CD4-positive, alpha-beta T cell treated with Interleukin-21 for 1 hour (primary cell): ENCODE measurements at places on chromosomes 7 and 10.
A peak's percentile ranks its signal among the peaks of the same experiment; 100 is the strongest.

DNA sequence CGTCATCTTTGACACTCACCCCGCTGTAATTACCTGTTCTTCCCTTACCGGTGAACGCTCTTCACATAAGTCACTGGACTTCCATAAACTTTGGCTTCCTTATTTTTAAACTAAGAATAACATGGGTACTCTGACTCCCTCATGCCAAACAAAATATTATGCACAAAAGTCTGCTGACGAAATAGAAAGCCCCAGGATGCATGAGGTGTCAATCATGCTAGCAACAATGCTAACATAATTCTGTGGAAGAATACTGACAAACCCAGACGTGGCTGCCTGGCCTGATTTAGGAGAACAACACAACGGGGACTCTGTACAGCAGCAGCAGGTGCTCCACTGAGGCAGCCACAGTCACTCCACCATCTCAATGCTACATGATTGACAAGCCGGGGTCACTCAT lies 137.5 kb downstream of the CCDC71L start:
- DNase-seq: no peak

DNA sequence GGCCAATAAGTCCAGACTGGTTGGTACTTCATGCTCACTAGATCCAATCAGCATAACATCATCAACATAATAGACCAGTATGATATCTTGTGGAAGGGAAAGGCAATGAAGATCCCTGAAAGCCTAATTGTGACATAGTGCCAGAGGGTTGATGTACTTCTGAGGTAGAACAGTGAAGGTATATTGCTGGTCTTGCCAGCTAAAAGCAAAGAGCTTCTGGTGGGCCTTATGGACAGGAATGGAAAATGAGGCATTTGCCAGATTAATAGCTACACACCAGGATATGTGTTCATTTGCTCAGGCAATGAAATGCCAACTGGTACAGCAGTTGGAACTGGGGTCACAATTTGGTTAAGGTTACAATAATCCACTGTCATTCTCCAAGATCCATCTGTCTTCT lies 156.4 kb downstream of the HTR7 start:
- DNase-seq: no peak

DNA sequence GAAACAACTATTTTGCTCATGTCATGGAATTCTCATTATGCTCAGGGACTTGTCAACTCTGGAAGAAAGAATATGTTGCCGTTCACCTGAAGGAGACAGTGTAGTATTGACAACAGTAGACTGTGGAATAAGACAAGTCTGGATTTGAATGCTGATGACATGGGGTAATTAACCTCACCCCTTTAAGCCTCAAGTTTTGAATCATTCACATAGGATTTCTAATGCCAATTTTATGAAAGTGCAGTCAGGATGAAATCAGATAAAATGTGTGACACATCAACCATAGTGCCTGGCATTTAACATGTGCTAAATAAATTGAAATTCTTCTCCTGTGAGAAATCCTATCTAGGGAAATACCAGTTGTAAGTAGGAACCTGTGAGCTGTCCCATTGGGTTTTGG lies 305.8 kb downstream of the KIF20B start:
- no peak for DNase-seq

- no peak for DNase-seq
Observed at GRCh38 chr10:46515366-46515765, 41.1 kb downstream of the GPRIN2 start.

- no peak for DNase-seq
Observed at GRCh38 chr7:35508623-35509400, 186.1 kb downstream of the HERPUD2 start.

DNA sequence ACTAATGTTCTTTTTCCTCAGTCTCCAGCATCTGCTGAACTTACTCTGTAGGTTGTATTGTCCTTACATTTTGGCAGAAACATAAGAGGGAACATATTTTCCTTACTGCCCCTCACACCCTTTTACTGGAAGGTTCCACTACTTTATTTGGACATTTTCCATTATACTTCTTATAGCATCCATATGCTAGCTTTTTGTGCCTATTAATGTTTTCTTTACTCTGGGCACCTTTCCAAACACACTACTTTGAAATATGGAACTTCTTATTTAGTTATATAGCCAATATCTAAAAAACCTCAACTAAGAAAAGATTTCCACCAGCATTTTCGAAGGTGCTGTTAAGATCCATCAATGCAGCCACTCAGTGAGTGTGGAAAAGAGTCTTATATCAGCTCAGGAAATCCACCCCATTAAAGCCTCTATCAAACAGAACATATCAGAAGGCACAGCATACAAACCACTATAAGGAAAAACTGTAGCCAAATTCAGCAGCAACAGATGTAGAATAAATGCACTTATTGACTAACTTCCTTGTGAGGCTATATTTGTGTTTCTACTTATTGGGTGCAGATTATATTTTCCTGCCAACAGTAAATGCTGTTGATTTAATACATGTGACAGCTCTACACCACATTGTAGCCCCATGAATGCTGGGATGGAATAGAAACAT lies 272.5 kb upstream of the SEMA3E start:
- DNase-seq: no peak

GRCh38 chr10:93813507-93814465 lies 56.0 kb downstream of the LGI1 start:
- peak; percentile 23 for DNase-seq

- DNase-seq: no peak
Observed at GRCh38 chr10:118760265-118760664, 5.5 kb upstream of the CACUL1 start.

- no peak for DNase-seq
Observed at GRCh38 chr7:9507290-9507689, 1073.9 kb downstream of the NXPH1 start.

- DNase-seq: no peak
Observed at GRCh38 chr7:150620617-150621371, 11.4 kb downstream of the GIMAP6 start.

DNA sequence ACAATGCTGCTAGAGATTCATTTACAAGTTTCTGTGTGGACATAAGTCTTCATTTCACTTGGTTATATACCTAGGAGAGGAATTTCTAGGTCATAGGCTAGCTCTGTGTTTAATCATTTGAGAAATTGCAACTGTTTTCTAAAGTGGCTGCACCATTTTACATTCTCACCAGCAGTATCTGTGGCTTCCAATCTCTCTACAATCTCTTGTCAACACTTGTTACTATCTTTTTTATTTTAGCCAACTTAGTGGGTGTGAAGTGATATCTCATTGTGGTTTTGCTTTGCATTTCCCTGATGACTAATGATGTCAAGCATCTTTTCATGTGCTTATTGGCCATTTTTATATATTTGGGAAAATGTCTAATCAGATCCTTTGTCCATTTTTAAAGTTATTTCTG lies 53.0 kb upstream of the DRGX start:
- DNase-seq: no peak

GRCh38 chr7:94396037-94396431 lies 1.3 kb downstream of the COL1A2 start:
- DNase-seq: no peak

GRCh38 chr10:110107887-110108286 lies 99.5 kb upstream of the MXI1 start:
- DNase-seq: no peak

GRCh38 chr10:107728807-107729206 lies 564.3 kb upstream of the SORCS1 start:
- no peak for DNase-seq

- DNase-seq: no peak
Observed at GRCh38 chr10:74987339-74988053, 124.0 kb upstream of the SAMD8 start.

DNA sequence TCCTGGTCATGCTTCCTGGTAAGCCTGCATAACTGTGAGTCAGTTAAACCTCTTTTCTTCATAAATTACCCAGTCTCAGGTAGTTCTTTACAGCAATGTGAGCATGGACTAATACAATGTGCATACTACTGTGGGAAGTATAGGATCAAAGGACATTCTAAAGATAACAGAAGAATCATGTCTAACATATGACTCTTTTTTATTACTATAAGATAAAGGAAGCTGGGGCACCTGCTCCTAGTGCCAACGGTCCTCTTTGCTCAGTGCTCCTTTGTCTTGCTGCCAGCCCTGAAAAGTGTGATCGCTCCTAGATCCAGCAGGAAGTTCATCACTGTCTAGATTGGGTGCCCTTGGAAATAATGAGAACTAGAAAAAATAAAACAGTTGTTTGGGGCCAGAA lies 143.3 kb upstream of the NOBOX start:
- no peak for DNase-seq

GRCh38 chr7:147829016-147829415 lies 761.5 kb upstream of the C7orf33 start:
- no peak for DNase-seq

DNA sequence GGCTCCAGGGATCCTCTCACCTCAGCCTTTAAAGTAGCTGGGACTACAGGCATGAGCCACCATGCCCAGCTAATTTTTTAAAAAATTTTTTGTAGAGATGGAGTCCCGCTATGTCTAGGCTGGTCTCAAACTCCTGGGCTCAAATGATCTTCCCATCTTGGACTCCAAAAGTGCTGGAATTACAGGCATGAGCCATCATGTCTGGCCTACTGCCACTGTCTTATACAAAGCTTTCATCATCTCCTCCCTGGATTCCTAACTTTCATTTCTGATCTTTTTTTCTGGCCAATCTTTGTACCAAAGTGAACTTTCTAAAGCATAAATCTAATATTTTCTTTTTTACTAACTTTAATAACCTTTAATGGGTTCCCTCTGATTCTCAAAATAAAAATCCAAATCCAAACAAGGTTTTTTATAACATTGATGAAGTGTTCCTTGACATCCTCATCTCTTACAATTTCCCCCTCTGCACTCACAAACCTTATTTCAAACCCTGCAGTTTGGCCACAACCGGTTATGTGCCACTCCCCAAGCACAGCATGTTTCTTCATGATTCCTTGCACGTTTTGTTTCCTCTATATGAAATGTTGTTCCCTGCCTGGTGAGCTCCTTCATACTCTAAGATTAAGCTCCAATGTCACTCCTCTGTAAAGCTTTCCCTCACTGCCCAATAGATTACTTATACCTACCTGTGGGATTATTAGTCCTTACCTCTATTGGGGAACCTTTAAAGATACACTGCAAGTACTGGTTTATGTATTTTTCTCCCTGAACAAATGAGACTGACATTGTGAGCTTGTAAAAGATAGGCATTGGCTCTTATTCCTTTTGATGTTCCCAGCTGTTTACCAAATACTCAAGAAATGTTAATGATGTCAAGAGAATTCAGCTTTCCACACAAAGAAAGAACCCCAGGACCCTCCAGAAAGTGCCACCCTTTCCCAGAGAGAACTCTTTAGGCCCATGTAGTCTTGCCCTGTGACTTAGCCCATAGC lies 101.7 kb downstream of the HOXA1 start:
- DNase-seq: no peak

- no peak for DNase-seq
Observed at GRCh38 chr10:17123961-17124360, 5.7 kb downstream of the CUBN start.

GRCh38 chr7:67422601-67423000 lies 426.0 kb downstream of the TYW1 start:
- no peak for DNase-seq

DNA sequence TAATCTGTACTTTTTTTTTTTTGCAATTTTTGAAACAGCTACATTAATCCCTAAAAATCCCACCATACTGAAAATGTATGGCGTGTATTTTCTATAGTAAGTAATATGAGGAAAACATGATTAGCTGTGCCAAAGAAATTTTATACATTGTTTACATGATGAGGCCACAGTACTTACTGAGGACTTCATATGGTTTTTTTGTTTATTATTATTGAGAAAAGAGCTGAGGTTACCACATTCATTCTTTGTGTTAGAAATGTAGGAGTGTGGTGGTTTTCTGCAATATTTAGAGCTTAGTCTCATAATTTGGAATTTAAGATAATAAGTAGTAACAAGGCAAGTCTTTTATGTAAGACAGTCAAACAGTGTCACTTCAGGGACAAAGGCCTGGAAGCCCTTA lies 45.1 kb downstream of the SLC25A40 start:
- no peak for DNase-seq

DNA sequence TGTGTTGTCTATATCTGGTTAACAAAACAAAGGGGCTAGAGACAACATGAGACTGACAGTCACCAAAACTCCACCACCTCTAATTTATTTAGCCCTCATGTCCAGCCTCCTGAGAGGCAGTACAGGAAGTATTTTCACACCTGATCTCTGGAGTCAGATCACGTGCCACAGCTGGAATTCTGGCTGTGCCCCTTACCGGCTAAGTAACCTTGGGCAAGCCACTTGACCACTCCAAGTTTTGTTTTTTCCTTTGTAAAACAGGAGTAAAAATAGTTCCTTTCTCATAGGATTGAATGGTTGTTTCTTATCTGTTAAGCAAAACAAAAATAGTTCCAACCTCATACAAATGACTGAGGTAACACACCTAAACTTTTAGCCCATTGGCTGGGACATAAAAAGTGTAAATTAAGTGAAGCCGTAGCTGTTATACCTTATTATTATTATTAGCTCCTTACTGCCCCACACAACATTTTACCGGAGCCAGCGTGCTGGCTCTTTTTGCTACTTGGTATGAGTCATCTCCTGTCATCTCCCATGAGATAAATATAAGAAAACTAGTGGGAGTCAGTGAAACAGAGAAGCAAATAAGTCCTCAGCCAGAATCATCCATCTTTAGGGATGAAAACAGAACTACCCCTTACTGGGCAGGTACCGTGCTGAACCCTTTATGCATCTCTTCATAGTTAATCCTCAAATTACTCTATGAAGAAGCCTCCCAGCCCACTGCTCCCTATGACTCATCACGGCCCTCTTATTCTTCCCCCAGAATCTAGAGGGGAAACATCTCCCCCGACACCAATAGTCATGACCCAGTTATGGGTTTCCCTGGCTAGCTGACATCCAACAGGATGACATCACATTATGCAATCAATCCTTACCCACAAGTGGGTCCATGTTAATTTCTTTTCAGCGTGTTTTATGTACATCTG lies 44.9 kb downstream of the PPP1R3C start:
- no peak for DNase-seq

DNA sequence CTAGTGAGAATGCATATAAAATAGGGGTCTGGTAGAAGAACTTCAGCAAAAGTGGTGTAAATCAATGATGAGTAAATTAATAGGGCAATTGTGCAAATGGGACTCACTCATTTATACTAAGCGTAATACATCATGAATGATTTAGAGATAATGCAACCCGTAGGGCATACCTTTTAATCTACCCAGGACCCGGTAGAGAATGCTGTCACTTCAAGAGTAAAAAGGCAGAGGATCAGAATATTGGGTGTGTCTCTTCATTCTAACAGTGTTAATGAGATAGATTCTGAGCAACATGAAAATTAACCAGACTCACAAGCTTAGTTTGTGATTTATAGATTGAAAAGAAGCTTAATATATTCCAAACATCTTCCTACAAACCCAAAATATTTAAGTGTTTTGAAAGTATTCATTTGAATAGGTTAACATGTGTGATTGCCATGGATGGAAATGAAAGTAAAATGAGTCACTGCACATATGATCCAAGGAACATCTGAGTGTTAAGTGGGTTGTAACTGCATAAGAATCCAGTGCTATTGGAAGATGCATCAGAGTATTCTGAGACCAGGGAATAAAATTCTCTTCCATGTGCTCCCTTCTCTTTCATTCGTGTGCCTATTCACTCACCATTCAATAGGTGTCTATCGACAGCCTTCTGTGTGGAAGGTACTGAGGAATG lies 690.6 kb downstream of the AUTS2 start:
- no peak for DNase-seq

- DNase-seq: no peak
Observed at GRCh38 chr7:134690016-134690415, 43.4 kb downstream of the BPGM start.

GRCh38 chr7:55473932-55474331 lies 98.4 kb downstream of the VOPP1 start:
- no peak for DNase-seq

- peak; percentile 37 for DNase-seq
Observed at GRCh38 chr10:99532687-99533495, at the start of gene NKX2-3. TSS of gene NKX2-3 (plus strand) at chr10:99532942. CDS start at chr10:99533132, 190 bp downstream.
